NCI-H524 (cell line): ENCODE measurements at places on chromosomes 4 and X.

DNA sequence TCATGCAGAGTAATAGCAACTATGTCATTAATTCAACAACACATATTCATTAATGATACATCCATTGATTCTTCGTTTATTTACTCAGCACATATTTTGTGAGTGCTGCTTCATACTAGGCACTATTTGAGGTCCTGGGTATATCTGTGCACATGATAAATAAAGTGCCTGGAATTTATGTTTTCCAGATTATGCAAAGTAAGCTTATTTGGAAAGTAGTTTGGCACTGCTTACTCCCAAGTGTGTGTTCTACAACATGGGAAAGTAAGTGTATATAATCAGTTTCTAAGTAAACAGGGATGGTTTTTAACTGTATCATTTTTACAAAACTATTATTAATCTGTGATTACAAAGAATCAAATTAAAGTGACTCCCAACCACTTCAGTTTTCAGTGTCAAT, 16.8 kb upstream of the EPGN start:
- DNase-seq, result no peak

DNA sequence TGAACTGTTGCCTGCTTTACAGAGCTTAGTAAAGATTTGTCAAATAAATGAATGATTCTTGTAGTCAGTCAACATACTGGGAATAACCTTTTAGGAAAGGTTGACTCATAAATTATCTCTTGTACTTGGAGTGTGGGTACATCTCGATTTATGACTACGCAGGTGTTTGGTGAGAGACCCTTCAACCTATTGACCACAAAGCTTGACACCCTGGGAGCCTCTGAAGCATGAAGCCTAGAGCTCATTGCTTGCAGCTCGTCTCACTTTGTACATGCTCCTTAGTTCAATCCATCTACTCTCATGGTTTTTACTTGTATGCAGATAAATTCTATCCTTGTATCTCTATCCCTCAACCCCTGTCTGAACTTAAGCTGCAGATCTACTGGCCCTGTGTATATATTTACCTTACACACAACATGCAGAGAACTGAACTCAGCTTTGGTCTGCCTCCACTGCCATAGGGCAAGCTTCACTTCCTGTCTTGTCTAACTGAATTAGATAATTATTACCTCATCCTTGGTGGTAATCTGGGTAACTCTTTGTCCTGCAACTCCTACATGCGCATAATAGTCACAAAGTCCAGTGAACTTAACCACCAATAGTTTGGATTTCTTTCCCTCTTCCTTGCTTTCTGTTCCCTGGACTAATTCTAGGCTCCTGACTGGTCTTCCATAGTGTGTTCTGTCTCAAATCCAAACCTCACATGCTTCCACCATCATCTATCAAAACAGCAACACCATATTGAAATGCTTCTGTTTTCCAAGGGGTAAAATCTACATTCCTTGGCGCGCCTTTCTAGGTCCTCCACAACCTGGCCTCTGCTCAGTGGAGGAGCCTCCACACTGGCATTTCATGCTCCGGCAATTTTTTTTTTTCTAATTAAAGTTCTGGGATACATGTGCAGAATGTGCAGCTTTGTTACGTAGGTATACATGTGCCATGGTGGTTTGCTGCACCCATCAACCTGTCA, 32.2 kb upstream of the FAT1 start:
- DNase-seq, result no peak

DNA sequence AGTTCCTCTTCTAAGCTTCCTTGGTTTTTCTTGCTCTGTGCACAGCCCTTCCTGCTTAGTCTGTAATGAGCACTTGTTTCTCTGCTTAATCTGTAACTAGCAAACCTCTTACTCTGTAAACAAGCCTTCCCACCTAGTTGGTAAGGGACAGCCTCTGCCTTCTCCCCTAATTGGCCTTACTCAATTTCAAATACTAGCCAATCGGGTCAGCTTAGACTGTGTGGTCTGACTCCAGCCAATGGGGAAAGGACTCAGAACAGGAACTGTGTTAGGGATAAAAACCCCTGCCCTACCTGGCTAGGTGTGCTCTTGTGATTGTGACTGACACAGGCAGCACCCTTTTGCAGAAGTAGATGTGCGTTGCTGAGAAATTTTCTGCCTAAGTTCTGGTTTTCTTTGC, 136.5 kb upstream of the AADAT start:
- no peak for DNase-seq

- no peak for DNase-seq
These were observed 180.7 kb downstream of the AR start for GRCh38 chrX:67724359-67725110.

DNA sequence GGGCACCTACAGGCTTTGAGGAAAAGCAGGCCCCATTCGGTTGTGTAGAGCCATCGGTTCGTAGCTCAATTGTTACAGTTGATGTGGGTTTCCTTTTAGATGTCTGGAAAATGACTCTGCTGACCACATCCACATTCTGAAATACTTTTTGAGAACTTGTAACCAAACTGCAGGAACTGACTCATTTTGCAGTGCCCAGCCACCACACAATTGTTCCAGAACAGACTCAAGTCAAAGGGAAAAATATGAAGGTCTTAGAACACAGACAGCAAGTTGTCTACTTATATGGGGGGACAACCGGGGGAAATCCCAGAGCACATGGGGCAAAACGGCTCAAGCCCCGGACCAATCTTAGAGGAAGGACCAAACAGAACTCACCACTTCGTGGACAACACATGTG, 557.6 kb upstream of the DIPK2B start:
- no peak for DNase-seq

- no peak for DNase-seq
These were observed 64.0 kb downstream of the MANBA start for GRCh38 chr4:102696758-102697157.

GRCh38 chrX:109049903-109050302, 313.5 kb upstream of the IRS4 start:
- no peak for DNase-seq

- DNase-seq, result no peak
These were observed 16.2 kb downstream of the GATB start for GRCh38 chr4:151744614-151745013.

GRCh38 chr4:6692806-6693205, 872 bp upstream of the S100P start:
- no peak for DNase-seq

DNA sequence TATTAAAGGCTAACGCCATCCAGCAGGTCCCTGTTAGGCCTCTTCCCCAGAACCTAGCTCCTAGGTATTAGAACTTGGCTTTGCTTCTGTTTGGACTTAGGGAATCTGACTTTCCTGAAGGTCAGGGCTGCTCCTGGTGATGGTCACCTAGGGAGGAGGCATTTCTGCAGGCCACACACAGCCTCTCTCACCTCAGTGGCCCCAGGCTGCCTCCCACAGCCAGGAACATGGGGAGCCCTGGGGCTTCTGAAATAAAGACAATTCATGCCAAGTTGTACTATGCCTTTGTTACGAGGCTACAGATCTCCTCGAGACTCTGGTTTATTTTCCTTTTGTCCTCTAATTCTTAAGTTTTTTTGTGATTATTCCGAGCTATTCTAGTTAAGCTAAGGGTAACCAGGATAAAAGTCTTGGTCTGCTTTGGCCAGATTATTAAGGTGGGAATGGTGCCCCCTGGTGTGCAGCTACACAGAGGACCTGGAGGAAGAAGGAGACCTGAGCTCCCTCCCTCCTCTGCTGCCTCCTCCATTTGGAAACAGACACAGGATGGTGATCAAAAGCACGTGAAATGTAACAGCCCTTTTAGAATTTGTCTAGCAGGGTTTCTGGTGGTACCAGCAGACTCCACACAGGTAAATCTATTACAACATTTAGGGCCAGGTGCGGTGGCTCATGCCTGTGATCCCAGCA, 131.0 kb downstream of the DCLK2 start:
- DNase-seq, result peak; percentile 37

DNA sequence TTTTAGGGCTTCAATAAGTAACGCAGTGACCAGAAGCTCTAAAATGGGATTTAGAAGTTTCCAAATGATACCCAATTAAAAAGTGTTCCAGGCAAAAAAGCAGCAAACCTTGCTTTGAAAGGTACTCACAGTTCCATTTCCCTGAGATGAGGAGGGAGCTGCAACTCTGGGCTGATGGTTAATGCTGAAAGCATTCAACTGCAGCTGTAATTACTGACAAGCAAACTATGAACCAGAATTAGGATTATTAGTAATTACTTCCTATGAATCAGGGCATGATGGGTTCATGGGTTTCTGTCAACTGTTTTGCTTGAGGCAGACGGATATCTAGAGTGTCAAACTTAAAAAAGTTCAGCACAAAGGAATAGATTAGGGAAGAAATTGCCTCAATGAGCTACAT, 357.4 kb downstream of the STIM2 start:
- DNase-seq, result no peak

DNA sequence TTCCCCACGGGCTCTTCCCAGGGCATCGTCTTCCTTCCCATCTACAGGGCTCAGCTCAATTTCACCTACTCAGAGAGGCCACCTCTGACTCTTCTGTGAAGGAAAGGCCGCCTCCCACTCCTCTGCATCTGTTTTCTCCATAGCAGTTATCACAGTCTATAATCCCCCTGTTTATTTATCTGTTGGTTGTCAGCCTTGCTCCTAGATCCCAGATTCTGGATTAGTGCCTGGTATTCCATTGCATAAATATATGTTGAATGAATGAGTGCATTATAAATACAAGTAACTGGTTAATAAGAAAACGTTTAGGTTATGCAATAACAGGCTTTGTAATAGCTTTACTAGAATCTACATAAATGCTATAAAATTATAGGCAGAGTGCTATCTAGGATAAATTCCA, 52.9 kb downstream of the NSG1 start:
- no peak for DNase-seq

DNA sequence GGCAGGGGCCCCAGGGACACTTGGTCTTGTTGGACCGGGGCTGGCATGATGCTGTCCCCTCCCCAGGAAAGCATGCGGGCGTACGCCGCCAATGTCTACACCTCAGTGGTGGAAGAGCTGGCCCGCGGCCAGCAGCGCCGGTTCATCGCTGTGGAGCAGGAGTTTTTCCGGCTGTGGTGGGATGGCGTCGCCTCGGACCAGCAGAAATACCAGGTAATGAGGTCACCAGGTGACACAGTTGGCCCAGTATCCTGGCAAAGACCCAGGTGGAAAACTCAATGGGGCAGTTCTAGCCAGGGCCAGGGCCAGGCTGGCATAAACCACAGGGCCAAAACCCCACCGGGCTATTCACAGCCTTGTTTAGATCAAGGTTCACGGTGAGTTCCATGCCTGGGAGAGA, 1.5 kb downstream of the MAN2B2 start:
- no peak for DNase-seq

DNA sequence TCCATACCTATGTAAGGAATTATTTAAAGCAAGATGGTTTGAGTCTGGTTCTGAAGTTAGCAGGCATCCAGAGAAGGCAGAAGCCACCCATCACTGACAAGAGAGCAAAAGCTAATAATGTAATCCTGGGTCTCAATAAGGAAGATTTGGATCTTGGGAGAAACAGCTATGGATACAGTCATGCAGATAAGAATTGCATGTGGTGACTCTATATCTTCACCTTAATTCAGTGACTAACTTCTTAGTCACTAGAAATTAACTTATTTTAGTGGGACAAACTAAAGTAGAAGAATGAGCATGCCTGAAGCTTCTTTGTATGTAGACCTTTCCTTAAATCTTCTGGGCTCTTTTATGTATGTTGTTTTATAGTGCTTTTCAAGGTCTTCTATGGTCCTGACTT, 66.6 kb downstream of the ATP10D start:
- no peak for DNase-seq

GRCh38 chr4:109511414-109511813, 48.6 kb upstream of the MCUB start:
- no peak for DNase-seq

DNA sequence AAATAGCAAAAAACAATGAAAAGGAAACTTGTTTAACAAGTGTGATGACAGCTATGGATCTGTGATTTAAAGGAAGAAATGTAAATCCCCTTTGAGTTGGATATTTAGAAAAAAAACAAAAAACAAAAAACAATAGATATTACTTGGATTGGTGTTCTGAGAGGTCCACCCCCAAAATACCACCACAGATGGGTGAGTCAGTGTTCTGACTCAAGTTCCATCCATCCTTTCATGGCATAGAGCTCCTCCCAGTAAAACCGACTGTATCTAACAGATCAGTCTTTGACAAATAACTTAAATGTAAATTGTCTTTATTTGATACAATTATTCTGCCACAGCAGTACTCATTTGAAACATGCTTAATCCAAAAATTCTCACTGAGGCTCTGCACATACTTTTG, 27.4 kb downstream of the TMPRSS11B start:
- DNase-seq, result no peak

GRCh38 chrX:24019448-24019847, 7.5 kb downstream of the KLHL15 start:
- DNase-seq, result no peak
